ENCODE measurements at places on chromosomes 1 and 21. TPM values are rescaled to one million over a fixed set of nuclear protein-coding genes. Genes with fewer than 3 reads are reported as not detected.

The PLA2G2A gene
- total RNA-seq: 143 TPM

The CELA3B gene
- total RNA-seq: not detected

The SPRR2B gene
- total RNA-seq: 1.1 TPM

The NPPB gene
- not detected for total RNA-seq

The GART gene
- total RNA-seq: 41.0 TPM

The SYTL1 gene
- 0.43 TPM for total RNA-seq

The RGS18 gene
- total RNA-seq: 0.88 TPM

The NFASC gene
- total RNA-seq: 16.9 TPM

The CFAP298 gene
- total RNA-seq: 30.1 TPM
